Nephron progenitor cell (in vitro differentiated cells): ENCODE measurements at places on chromosomes 2 and 18.

DNA sequence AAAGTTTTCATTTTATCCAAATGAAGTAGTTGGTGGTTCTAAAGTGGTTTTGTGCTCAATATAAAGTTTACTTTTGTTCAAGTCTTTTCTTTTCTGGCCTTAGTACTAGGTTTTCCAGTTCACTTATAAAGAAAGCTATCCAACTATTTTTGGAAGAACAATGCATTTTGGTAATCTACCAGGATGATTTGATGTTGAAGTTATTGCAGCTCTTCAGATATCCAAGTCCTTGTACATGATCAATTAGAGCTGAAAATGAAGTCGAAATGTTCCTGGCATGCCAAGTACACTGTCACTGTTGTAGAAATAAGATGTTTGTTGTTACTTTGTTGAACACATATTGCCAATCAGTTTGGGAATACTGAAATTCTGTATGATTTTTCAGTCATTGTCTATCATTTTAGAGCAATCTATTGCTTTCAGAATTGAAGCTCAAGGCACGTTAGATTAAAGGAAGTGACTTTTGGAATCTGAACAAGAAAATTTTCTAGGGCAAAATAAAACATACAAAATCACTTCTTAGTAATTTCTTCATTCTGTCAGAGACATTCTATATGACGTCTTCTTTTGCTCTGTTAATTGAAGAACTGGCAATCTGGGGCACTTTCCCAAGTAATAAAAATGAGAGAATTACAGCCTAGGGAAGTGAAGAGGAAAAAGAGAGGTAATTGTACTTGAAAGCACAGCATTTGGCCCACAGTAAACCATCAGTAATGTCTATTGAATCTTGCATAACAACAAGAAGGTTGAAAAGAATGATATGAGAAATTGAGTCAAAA, 232.3 kb downstream of the MREG start:
- DNase-seq, result no peak

- no peak for DNase-seq
Measured at GRCh38 chr2:233680361-233681045, 1.2 kb upstream of the UGT1A7 start.

- DNase-seq, result no peak
Measured at GRCh38 chr2:75632813-75633212, 13.8 kb upstream of the MRPL19 start.

DNA sequence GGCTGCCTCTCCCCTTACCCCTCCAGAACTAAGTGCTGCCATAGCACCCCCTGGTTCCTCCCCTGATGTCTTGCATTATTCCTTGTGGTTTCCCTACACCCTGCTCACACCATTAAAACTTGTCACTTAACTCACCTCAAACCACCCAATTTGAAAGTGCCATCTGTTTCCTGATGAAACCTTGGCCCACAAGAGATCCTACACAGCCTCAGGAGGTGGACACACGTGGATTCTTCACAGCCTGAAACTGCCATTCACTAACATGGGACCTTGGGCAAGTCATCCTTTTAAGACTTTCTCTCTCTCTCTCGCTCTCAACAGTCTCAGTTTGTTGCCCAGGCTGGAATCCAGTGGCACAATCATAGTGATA, 27.5 kb upstream of the FAM124B start:
- DNase-seq, result no peak

DNA sequence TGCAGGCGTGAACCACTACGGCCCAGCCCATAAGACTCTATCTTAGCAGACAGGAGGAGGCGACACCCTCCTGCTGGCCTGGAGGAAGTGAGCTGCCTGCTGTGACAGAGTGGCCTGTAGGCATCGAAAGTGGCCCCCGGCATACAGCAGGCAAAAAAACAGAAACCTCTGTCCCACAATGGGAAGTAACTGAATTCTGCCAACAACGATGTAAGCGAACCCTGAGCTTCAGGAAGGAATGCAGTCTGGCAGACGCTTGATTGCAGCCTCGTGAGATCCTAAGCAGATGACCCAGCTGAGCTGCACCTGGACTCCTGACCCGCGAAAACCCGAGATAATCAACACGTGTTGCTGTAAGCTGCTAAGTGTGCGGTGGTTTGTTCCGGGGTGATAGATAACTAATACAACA, 13.6 kb downstream of the MRO start:
- DNase-seq, result no peak

DNA sequence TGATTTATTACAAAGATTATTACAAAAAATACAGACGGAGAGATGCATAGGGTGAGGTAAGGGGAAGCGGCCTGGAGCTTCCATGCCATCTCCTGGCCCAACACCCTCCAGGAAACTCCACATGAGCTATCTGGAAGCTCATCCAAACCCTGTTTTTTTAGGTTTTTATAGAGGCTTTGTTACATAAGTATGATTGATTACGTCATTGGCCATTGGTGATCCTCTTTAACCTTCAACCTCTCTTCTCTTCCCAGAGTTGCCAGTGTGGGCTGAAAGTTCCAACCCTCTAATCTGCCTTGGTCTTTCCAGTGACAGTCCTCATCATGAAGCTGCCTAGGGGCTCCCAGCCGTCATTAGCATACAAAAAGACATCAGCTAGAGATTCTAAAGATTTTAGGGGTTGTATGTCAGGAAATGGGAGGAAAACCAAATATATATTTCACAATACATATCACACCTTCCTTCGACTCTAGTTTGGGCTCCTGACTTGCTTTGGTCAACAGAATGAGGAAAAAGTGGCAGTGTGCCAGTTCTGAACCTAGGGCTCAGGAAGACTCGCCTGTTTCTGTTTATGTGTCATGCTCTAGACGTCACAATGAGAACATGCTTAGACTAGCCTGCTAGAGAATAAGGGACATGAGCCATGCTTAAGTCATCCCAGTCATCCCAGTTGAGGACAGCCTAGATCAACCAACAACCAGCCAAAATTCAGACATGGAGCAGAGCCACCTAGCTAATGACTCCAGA, 54.1 kb downstream of the ETAA1 start:
- DNase-seq, result no peak

DNA sequence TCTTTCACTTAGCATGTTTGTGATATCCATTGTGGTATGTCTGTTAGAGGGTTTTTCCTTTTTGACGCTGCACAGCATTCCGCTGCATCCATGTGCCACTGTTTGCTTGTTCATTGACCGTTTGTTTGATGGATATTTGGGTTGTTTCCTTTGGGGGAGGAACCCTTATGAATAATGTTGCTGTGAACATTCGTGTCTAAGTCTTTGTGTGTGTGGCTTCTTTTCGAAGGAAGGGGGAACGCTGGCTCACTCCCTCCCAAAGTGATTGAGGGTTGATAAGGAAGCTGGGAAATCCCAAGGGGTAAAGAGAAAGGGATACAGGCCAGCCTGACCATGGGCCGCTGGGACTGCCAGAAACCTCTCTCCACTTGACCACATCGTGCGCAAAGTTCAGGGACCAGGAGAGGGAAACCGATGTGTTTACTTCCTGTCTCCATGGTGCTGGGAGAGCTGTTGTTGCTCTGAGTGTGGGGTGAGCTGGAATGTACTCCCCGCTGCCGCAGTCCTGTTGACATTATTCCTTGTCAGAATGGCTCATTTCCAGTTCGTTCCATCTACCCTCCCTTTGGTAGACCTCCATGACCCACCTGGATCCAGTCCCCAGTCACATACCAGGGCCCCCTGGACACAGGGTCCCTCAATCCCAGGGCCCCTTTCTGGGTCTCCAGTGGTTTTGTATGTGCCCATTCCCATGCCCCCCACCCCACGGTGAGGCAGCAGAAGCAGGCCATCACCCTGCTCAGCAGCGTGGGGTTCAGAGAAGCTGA, 39.6 kb downstream of the HS1BP3 start:
- DNase-seq, result no peak

- DNase-seq, result no peak
Measured at GRCh38 chr2:168482269-168482668, 26.2 kb downstream of the CERS6 start.

DNA sequence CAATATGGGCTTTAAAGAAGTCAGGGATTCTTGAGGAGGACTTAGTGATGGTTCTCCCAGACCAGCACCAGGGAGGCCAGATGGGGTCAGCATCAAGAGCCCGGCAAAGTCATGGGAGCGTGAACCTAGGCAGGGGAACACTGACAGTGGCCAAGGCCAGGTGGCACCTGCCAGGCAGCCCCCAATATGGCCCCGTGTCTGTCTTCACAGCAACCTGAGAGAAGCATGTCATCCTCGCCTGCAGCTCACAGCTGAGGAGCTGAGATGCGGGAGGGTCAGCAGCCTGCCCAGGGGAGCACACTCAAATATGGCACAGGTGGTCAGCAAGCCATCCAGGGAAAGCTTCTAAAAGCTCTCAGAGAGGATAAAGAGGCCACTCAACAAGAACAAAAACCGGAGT, 105.7 kb upstream of the GPC1 start:
- DNase-seq, result no peak

DNA sequence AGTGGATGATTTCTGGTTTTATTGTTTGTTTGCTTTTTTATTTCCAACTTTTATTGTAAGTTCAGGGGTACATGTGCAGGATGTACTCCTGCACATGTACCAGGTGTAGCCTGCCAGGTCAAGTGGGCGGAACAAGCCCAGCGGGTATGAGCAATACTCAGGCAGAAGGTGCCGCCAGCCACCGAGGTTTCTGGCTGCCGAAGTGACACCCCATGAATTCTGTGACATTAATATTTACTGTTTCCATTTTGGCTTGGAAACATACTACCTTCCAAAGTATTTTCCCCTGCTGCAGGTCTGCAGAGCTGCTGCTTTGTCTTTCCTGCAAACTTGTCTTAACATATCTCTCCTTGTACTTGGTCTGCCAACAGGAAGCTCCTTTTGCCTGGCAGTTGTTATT, 78.5 kb downstream of the PTPN4 start:
- no peak for DNase-seq

DNA sequence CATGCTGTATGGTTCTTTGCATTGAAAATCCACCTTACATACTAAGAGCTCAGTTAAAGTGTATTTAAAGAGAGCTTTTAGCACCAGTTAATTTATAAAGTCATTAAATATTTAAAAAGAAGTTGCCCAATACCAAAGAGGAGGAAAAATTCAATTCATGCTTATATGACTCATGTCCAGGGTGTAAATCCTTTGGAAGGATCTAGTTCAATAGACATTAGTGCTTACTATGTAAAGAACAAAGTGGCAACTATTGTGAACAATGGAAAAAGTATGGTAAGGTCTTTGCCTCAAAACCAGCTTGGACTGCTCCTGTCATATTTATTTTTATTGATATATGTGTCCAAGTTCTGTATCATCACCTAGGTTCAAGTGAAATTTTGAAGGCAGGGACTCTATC, 90.5 kb downstream of the SCN9A start:
- DNase-seq, result no peak

DNA sequence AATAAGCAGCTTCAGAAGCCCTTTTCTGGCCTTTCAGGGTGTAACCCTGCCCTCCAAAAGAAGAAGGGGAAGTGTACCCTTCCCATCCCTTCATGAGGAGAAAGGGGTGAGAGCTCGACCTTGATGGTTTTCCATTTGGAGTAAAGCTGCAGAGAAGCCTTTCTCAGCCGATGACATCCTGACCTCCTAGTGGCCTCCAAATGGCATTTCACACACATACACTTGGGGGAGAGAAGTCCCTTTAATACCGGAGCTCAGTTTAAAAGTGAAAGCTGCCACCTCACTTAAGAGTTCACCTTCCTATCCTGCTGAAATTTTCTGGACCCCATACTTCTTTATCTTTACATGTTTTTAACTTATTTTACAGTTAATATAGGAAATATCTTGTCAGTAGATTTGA, 716.7 kb downstream of the DCDC2C start:
- no peak for DNase-seq

GRCh38 chr2:111030260-111030891, 90.3 kb upstream of the BCL2L11 start:
- no peak for DNase-seq

GRCh38 chr2:8607606-8608005, 74.2 kb upstream of the ID2 start:
- no peak for DNase-seq

DNA sequence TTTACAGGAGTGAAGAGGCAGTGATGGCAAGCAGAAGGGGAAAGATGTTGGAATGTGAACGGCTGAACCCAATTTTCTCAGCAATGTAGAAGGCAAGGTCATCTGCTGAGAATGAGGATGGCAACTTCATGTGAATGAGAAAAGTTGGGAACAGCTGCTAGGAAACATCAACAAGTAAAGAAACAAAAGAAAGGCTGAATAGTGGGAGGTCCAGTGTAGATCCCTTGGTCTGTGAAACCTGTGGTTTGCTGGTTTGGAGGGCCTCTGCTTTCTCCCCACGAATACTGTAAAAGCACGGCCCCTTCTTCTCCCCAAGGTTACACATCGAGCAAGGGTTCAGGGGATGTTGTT, 27.4 kb downstream of the MARCHF4 start:
- no peak for DNase-seq

DNA sequence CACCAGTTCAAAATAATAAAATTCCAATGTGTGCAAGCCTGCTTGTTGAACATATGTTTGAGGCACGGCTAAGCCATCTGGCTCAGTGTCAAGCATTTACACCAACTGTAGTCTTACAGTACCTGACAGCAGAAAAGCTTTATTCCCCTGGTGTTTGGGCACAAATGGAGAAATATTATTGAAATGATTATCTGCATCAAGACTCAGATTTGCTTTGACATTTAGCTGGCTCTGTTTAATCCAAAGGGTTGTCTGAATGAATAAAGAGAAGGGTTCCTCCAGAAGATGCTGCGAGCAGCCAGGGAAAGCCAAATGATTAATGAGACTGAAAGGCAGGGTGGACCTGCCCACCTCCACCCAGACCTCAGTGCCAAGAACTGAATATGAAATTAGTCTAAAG, 393.2 kb upstream of the GALNT5 start:
- no peak for DNase-seq

DNA sequence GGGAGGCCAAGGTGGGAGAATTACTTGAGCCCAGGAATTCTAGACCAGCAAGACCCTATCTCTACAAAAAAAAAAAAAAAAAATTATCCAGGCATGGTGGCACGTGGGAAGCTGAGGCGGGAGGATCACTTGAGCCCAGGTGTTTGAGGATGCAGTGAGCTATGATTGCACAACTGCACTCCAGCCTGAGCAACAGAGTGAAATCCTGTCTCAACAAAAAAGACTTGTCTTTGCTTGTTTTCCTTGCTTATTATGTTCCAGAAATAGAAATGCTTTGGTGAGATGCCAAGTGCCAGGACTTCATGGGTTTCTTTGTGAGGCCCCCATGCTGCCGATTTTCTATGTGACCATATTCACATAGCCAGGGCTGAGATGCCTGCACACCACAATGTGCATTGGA, 9.0 kb downstream of the DCDC2C start:
- no peak for DNase-seq

GRCh38 chr2:30454571-30454970, 7.5 kb downstream of the LCLAT1 start:
- DNase-seq, result no peak

DNA sequence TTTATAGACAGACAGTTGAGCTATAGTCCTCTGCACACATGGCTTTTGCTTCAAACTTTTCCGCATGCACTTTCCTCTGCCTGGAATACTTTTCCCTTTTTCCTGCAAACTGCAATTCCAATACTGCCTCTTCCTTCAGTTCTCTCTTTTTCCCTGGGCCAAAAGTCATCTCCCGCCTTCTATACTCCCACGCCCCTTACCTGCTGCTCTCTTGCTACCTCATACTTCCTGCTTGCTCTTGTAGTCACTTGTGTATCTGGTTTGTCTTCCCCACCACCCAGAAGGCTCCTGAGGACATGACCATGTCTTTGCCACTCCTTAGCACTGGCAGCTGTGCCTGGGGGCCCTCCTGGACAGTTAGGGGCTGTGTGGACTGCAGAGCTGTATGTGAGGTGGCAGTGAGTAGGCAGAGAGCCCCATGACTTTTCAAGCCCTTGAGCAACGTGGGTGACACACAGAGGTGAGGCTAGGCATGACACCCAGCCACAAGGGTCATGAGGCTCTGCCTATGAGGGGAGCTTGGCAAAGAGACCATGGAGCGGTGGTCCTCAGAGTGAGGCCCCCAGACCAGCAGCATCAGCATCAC, 23.2 kb downstream of the SPEG start:
- DNase-seq, result no peak
